ENCODE measurements at places on chromosomes 7 and 10. TPM values are rescaled to one million over a fixed set of nuclear protein-coding genes. Genes with fewer than 3 reads are reported as not detected.

DNA sequence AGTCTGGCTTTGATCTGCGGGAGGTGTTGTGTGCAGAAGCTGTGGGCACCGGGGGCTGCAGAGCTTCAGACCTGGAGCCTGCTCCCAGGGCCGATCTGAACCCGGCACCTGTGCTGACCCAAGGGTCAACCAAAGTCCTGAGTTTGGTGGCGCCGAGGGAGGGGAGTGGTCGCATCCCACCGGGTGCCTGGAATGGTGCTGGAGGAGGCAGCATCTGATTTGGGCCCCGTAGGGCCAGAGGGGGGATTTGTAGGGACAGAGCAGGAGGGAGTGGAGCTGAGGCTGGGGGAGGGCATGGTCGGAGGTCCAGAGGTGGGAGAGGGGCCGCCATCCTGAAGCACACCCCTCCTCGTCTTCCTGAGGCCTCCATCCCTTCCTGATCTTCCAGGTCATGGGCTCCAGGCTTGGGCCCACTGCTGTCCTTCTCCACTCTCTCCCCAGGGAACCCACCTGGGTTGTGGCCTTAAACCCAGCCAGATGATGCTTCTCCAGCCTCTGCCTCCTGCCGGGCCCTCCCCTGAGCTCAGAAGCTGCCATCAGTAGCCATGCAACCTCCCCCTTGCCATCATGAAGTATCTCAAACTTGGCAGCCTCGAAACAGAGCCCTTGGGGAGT is 112.9 kb downstream of the LHPP start:
- no peak overlapping the region for H3K4me3 ChIP-seq
- no peaks in the 10 kb centered on the region for H3K4me1 ChIP-seq
- DNase-seq: no peak
- no peaks in the 10 kb centered on the region for H3K27me3 ChIP-seq
- H3K36me3 ChIP-seq: no peaks in the 10 kb centered on the region

- no peak for DNase-seq
- H3K4me1 ChIP-seq: peaks cover 6% of the 10 kb centered on the region
- no peak overlapping the region for H3K27ac ChIP-seq
- H3K27me3 ChIP-seq: peaks cover 19% of the 10 kb centered on the region
Observed at GRCh38 chr7:148535217-148535616, 55.3 kb upstream of the C7orf33 start.

DNA sequence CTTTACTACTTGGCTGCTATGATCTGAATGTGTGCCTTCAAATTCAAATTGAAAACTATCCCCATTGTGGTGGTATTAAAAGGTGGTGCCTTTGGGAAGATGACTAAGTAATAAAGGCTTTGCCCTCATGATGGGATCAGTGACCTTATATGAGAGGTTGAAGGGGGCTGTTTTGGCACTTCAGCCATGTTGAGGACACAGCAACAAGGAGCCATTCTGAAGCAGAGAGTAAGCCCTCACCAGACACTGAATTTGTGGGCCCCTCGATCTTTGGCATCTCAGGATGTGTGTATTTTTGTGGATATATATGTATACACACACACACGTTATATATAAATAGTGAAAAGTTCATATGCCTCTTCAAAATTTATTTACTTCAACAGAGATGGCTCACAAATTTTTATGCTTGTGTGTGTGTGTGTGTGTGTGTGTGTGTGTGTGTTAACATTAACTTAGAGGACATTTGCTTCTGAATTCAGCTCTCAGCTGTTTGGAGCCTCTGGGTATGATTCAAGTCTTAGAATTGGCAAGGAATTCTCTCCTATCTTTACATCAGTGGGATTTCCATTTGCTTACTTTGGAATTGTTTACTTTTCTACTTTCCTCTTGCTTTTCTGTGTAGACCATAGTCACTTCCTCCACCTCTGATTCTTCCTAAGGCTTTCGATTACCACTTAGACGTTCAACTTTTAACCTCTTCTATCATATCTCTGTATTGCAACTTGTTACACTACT is 66.6 kb downstream of the MAGI2 start:
- no peaks in the 10 kb centered on the region for H3K27me3 ChIP-seq
- H3K4me3 ChIP-seq: no peak overlapping the region
- H3K27ac ChIP-seq: no peak overlapping the region
- H3K36me3 ChIP-seq: no peaks in the 10 kb centered on the region
- peaks cover 12% of the 10 kb centered on the region for H3K4me1 ChIP-seq

- peaks cover 22% of the 10 kb centered on the region for H3K4me1 ChIP-seq
- H3K27me3 ChIP-seq: no peaks in the 10 kb centered on the region
- H3K27ac ChIP-seq: no peak within 1 kb of the TSS
- DNase-seq: no peak
- no peaks in the 10 kb centered on the region for H3K36me3 ChIP-seq
Observed at GRCh38 chr10:89377705-89378637, at the start of gene IFIT1B. IFIT1B (plus strand) TSS chr10:89378056; CDS start chr10:89378136, 80 bp downstream.

DNA sequence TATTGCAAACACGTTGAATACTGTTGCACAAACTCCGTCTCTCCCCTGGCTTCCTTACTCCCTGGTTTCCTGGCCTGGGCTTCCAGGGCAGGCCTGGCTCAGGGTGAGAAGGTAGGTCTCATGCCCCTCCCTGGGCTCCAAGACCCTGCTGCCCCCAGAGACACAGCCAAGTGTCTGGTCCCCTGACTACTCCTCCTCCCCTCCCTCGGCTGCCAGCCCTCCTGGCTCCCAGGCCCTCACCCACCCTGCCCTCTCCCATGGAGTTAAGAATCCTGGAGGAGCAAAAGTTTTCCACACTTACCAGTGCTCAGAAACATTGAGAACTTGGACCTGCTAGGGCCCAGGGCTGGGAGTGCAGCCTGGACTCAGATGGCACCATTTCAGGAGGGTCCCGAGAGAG is 47.2 kb upstream of the RABGEF1 start:
- no peaks in the 10 kb centered on the region for H3K4me1 ChIP-seq
- no peaks in the 10 kb centered on the region for H3K27me3 ChIP-seq
- DNase-seq: no peak

GRCh38 chr10:32104181-32104580 is 48.0 kb upstream of the KIF5B start:
- no peak overlapping the region for H3K4me3 ChIP-seq
- no peaks in the 10 kb centered on the region for H3K36me3 ChIP-seq
- no peaks in the 10 kb centered on the region for H3K27me3 ChIP-seq
- H3K4me1 ChIP-seq: no peaks in the 10 kb centered on the region
- no peak overlapping the region for H3K27ac ChIP-seq

DNA sequence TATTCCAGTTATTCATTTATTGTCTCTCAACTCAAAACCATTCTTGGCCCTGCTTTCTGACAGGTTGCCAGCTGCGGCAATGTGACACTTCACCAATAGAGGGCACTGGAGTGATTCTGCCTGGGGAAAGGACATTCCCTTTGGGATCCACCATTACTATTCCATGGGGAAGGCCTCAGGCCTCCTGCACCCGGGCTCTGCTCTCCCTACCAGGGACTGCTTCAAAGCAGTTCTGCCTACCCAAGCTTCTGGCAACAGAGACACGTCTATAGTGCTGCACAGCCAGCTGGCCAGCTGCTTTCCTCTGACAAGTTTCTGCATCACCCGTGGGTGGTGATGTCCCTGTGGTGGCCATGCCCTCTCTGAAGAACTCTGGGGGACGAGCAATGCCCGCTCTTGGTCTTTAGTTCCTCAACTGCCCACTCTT is 163.8 kb downstream of the ELMO1 start:
- H3K4me3 ChIP-seq: no peak overlapping the region
- H3K27me3 ChIP-seq: no peaks in the 10 kb centered on the region
- peak; percentile 36 for DNase-seq
- no peak overlapping the region for H3K27ac ChIP-seq
- H3K36me3 ChIP-seq: no peaks in the 10 kb centered on the region

- peaks cover 23% of the 10 kb centered on the region for H3K4me1 ChIP-seq
- H3K36me3 ChIP-seq: no peaks in the 10 kb centered on the region
- H3K27ac ChIP-seq: no peak overlapping the region
- no peak overlapping the region for H3K4me3 ChIP-seq
- H3K27me3 ChIP-seq: no peaks in the 10 kb centered on the region
- DNase-seq: peak; percentile 16
Observed at GRCh38 chr7:44608916-44609648, 2.7 kb downstream of the OGDH start.

DNA sequence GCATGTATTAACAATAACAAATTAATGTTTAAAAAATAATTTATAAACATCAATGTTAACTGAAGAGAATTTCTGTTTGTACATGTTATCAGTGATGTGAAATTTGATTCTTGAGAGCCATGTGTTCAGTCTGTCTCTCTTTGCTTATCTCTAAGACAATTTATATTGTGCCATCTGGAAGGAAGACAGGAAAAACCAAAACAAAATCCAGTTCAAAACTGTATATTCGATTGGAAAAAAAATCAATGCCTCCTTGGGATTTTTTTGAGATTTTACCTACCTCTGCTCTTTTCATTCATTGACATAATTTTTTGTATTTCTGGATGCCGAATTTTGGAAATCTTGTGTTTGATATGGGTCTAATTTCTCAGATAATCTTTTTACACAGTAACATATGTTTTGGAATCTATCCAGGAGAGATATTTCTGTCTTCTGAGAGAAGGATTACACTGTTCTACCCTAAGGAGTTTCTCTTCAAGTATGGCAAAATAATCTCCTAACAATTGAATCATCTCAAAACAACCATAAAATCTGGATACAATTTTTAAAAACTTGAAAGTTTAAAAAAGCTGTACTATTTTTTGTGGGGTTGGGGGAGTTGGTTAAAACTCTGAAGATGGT is 311.9 kb upstream of the GNAI1 start:
- no peaks in the 10 kb centered on the region for H3K27me3 ChIP-seq
- no peak for DNase-seq
- no peaks in the 10 kb centered on the region for H3K4me1 ChIP-seq

GRCh38 chr7:51349820-51350545 is 33.4 kb upstream of the COBL start:
- peak overlapping the region; percentile 42 for H3K4me3 ChIP-seq
- peaks cover 12% of the 10 kb centered on the region for H3K4me1 ChIP-seq
- peak overlapping the region; percentile 57 for H3K27ac ChIP-seq
- no peaks in the 10 kb centered on the region for H3K36me3 ChIP-seq
- DNase-seq: peak; percentile 92

GRCh38 chr10:57809961-57810360 is 457.7 kb downstream of the IPMK start:
- no peaks in the 10 kb centered on the region for H3K27me3 ChIP-seq
- no peaks in the 10 kb centered on the region for H3K36me3 ChIP-seq
- H3K4me3 ChIP-seq: no peak overlapping the region
- H3K27ac ChIP-seq: no peak overlapping the region
- no peaks in the 10 kb centered on the region for H3K4me1 ChIP-seq

GRCh38 chr10:12470719-12471118 is 121.4 kb downstream of the CAMK1D start:
- peaks cover 6% of the 10 kb centered on the region for H3K4me1 ChIP-seq
- no peaks in the 10 kb centered on the region for H3K36me3 ChIP-seq
- no peak overlapping the region for H3K27ac ChIP-seq
- no peak overlapping the region for H3K4me3 ChIP-seq

DNA sequence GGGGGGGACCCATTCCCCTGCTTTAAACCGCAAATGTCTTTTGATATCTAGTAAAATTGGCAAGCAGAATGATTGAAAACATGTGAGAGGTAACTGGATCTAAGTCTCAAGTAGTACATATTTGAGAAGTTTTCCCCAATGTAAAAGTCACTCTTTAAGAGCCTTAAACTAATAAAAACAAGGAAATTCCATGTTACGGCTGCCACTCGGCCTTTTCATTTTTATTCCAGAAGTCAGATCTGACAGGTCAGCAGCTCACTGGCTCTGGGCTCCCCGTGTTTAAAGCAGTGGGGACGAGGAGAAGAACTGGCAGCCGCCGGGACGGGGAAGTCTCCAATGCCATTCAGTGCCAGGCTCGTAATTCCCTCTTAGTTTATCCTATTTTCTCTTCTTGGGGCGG is 80.7 kb downstream of the CUX1 start:
- H3K27me3 ChIP-seq: no peaks in the 10 kb centered on the region
- DNase-seq: no peak

DNA sequence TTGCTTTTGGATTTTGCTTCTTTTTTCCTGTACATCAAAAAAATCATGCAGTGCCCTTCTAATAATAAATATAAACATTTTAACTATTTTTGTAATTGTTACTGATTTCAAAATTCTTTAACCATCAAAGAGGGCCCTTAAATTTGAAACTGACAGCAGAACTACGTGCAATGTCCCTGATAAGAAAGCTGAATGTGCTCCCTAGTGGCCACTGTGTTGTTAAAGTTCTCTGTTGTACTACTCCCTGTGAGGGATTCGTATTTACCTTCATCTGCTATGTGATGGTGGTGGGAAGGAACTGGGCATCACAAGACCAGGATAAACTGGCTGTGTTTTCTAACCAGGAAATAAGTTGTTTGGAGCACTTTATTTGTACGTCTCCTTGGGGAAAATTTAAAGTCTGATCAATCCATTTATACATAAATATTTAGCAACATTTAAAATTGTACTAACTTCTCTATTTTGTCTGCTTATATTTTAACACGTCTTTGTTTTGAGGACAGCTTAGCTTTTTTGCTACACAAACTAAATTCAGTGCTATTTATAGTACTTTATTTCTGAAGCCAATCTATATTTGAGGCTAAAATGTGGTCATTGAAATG is 322.4 kb downstream of the HGF start:
- no peaks in the 10 kb centered on the region for H3K36me3 ChIP-seq
- H3K4me3 ChIP-seq: no peak overlapping the region
- DNase-seq: peak; percentile 75
- H3K27me3 ChIP-seq: no peaks in the 10 kb centered on the region
- no peak overlapping the region for H3K27ac ChIP-seq

DNA sequence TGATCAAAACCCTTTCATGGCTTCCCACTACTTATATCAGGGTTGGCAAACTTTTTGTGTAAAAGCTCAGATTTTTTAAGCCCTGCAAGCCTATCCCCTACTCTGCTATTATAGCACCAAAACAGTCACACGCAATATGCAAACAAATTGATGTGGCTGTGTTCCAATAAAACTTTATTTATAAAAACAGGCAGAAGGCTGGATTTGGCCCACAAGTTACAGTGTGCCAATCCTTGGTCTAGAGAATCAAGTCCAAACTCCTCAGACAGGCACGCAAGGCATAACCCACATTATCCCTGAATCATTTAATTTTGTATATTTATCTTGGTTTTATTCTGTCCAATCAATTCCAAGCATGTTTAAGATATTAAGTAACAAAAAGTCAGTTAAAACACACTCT is 71.9 kb downstream of the SGMS1 start:
- H3K36me3 ChIP-seq: no peaks in the 10 kb centered on the region
- DNase-seq: no peak
- no peaks in the 10 kb centered on the region for H3K27me3 ChIP-seq

DNA sequence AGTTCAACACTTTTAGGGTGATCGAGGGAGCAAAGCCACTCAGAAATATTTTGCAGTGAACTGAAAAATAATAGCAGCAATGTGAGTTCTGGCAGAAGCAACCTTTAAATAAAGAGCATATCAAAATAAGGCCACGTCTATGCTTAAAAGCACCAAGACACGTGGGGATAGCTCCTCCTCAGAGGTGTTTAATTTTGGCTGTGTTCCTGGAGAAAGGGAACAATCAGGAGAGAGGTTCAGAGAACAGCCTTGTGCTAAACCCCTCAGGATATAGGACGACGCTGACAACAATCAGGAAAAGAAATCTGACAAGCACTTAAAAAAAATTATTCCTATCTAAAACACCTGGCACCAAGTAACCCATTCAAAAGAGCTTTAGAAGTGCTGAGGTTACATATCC is 471.9 kb upstream of the CELF2 start:
- no peaks in the 10 kb centered on the region for H3K36me3 ChIP-seq
- H3K27ac ChIP-seq: no peak overlapping the region
- H3K27me3 ChIP-seq: no peaks in the 10 kb centered on the region
- no peak overlapping the region for H3K4me3 ChIP-seq

FAM13C gene
- 0.63 TPM for total RNA-seq

EZH2 gene
- 30.5 TPM for total RNA-seq

PSD gene
- total RNA-seq: 0.23 TPM

SFXN2 gene
- total RNA-seq: 10.3 TPM

AIFM2 gene
- total RNA-seq: 39.0 TPM

TLL2 gene
- 0.18 TPM for total RNA-seq

CFAP46 gene
- total RNA-seq: not detected

Data from PC-3 (cell line).